ENCODE measurements at places on chromosomes 1 and 21. TPM values are rescaled to one million over a fixed set of nuclear protein-coding genes. Genes with fewer than 3 reads are reported as not detected.

The CD52 gene
- total RNA-seq, result not detected

GRCh38 chr1:204962742-204963632 lies 80.0 kb upstream of the CNTN2 start:
- H3K36me3 ChIP-seq, result peaks cover 14% of the 10 kb centered on the region
- H3K27me3 ChIP-seq, result no peaks in the 10 kb centered on the region
- DNase-seq, result no peak
- H3K4me1 ChIP-seq, result no peaks in the 10 kb centered on the region
- no peak overlapping the region for H3K27ac ChIP-seq

DNA sequence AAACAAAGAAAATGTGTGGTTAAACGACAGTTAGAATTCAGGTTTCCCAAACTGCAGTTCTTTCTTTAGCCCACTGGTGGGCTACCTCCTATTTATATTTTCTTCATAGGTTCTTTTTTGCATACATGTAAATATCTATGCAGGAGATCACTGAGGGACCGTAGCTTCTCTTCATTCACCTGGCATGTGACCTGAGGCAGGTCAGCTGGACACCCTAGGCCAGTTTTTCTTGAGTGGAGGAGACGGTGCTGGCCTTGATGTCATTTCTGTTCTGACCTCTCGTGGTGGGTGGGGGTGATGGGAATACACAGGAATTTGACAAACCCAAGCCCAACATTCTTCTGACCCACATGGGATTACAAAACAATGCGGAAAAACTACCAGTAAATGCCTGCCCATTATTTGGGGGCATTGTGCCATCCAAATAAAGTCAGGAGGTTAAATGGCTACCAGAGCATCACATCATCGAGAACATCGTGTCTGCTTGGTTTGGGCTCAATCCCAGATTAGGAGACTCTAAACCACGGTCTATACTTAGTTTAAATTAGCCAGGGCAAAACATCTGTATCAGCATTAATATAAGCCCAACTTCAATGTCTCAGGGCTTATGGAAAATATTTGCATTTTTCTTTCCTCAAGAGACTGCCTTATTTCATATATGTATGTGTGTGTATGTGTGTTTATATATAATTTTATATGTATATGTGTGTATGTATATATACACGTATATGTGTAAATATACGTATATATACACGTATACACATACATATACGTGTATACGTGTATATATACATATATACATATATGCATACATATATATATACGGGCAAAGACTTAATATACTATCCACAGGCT lies 7.4 kb upstream of the IRF2BP2 start:
- H3K4me3 ChIP-seq, result peak overlapping the region; percentile 45
- peaks cover 92% of the 10 kb centered on the region for H3K4me1 ChIP-seq
- no peaks in the 10 kb centered on the region for H3K36me3 ChIP-seq

DNA sequence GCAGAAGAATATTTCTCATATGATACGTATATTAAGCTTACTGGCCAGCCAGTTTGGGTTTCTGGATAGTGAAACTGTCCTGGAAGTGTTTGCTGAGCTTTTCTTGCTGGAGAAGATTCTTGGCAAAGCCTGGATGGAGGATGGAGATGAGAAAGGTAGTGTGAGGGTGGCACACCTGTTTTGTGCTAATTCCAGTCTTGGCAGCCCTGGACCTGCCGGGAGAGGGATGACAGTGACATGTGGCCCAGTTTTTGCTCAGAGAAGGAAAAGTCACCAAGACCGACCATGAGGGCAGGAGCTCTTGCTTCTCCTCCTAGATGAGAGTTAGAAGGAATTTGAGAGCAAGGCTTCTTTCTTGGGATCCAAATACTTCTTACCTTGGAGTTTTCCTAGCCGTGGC lies 34.1 kb downstream of the DOP1B start:
- no peaks in the 10 kb centered on the region for H3K27me3 ChIP-seq
- H3K4me3 ChIP-seq, result no peak overlapping the region
- no peaks in the 10 kb centered on the region for H3K36me3 ChIP-seq
- no peak overlapping the region for H3K27ac ChIP-seq
- H3K4me1 ChIP-seq, result no peaks in the 10 kb centered on the region
